ENCODE measurements at places on chromosomes 1 and 21.

DNA sequence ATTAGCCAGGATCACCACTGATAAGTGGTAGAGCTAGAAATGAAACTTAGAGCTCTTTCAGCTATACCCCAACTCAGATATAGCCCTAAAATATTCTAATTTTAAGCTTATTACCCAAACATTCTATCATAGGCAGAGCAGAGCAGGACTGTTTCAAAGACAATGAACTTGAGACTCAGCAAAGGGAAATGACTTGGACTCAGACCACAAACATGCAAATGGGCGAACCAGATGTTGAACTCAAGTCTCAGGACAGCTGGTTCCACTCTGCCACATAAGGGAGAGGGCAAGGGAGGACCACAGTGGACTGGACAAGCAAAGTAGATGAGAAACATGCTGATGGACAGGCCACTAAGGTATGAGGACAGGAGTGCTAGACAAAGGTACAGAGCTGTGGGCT, 315.3 kb downstream of the OMA1 start:
- no peak for DNase-seq

DNA sequence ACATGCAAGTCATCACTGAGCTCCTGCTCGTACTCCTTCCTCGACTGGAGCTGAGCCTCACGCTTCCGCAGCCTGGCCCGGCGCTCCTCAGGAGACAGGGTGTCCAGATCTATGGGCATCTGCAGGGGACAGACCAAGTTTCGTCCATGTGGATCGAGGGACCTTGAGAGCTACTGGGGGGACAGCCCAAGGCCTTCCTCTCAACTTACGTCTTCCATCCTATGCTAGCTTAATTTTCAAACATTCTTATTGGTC, 2.4 kb downstream of the MRPL55 start:
- DNase-seq, result no peak

DNA sequence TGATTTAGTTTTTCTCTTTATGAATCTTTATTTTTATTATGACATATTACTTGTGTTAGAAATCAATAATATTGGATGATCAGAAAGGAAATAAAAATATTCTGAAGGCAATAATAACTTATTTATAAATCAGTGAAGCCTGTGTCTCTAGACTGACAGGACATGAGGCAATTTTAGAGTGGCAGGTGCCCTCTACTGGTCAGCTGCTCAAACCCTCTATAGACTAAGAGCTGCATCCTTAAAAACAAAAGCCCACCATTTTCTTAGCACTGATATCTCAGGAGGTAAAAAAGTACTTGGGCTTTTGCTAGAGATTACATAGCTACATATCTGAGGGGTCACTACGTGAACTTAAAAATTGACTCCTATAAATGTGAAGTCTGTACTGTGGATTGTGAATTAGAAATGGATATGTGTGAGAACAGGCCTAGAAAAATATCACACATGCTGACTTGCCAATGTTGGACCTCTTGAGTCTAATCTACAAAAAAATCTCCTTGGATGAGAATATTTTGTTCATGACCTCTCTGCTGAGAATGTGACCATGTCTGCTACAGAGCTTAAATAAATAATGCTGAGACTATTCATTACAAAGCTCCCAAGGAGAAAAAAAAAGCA, 597.9 kb upstream of the ADAMTS5 start:
- peak; percentile 26 for DNase-seq

DNA sequence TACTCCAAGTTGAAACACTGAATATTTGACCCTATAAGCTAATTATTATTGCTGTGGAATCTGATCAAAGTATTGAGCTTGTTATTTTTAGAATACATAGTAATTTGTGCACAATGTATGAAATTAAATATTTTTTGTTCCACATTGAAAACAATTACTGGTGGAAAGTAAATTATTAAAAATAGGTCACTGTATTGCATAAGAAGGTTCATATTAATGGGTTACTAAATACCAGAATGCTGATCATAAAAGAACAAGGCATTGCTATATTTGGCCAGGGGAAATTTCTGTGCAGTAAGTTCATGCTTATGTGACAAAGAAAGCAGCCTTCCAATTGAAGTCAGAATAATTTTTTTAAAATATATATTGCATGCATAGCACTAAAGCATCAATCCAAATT, 159.4 kb downstream of the TPR start:
- no peak for DNase-seq

DNA sequence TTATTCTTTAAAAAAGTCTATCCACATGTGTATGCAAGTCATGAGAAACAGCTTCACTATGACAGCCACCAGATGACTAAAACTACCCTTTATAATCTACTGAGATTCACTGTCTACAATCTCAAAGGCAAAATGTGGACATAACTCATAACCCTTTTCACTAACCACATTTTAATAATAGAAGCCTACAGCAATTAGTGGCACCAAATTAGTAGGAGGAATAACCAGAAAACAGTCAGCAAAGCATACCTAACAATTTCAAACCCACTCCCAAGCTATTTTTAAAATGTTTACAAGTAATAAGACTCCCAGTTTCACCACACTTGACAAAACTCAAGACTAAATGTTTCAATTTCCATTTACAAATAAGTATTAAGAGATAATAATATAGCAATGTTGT, 442.9 kb downstream of the PTPRC start:
- DNase-seq, result no peak

- DNase-seq, result no peak
Observed at GRCh38 chr1:201751872-201752271, 77.1 kb upstream of the IPO9 start.

DNA sequence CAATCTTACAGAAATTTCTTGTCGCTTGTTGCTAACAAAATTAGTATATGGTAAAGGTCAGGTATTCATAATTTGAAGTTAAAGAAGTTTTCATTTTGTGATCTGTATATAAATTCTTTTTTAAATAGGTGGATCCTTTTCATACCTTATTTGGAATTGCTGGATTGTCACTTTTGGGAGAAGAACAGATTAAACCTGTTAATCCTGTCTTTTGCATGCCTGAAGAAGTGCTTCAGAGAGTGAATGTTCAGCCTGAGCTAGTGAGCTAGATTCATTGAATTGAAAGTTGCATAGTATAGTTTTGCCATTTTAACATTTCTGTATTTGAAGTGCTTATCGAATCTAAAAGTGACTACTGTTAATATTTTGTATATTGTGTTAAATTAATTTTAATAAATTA, 2.3 kb upstream of the MSH4 start:
- DNase-seq, result no peak

GRCh38 chr21:42338729-42339715, 11.8 kb downstream of the TFF2 start:
- no peak for DNase-seq

DNA sequence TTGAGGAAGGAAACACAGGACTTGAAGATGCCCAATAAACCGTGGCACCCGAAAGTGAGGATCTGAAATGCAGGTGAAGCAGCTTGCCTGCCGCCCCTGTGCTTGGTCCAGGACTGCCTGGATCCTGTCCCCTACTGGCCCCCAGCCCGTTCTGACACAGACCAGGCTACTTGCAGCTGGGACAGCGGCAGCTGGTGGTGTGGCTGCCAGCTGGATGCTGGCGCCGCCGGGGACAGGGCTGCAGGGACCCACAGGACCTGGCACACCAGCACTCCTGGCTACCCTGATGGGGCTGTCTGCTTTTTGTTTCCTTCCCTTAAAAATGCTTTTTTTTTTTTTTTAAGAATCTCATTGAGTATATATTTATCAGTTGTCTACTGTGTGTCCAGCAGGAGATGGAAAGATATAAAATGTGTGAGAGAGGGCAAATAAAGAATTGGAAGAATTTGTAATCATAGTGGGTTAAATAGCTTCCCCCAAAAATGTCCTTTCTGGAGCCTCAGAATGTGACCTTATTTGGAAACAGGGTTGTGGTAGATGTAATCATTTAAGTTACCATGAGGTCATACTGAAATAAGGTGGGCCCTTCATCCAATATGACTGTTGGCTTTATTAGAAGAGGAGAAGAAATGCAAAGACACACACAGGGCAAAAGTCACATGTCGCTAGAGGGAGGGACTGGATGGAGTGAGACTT, 165.6 kb downstream of the DSCAM start:
- DNase-seq, result no peak

GRCh38 chr1:236835491-236835890, 40.4 kb downstream of the MTR start:
- DNase-seq, result no peak

DNA sequence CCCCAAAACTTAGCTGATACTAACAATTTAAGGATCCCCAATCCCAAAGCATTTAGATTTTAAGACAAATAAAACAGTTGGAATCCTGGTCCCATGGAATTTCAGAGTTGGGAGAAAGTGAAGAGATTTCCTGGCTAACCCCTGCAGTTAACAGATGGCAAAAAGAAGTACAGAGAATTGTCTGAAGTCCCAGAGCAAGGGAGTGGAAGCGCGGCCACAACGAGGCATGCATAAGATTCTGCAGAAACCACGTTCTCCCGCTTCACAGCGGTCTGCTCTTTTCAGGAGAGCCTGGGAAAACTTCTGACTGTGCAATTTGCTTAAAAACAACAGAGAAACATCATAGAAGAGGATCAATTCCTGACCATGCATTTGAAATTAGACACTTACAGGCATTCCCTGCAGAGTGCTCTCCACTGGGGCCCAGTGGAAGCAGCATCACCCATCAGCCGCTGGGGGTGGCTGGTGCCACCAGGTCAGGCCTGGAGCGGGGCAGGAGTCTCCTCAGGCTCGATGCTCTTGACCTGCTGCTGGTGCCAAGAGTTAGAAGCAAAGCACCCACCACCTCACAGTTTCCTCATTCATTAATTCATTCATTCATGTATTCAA, 226.7 kb upstream of the POU3F1 start:
- no peak for DNase-seq

DNA sequence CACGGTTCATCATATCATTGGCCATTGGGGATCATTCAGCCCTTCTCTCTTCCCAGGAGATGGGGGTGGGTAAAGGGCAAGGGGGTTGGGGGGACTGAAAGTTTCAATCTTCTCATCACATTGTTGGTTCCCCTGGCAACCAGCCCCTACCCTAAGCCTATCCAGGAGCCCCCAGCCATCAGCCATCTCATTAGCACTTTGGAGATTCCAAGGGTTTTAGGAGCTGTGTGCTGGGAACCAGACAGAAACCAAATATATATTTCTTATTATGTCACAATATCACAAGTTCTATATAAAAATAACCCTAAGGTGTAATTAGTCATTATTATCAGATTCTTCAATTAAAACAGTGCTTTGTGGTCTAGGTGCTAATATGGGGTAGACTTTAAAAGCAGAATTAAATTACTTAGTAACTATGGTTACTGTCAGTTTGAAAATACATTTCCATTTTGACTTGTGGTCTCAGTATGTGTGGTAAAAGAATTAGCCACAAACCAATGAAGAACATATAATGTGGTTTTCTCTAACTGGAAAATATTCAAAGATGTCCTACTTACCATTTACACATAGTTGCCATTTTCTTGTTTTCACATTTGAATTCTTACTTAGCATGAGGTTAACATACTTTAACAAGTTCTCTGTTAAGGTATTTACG, 28.1 kb downstream of the IL23R start:
- no peak for DNase-seq

- no peak for DNase-seq
Observed at GRCh38 chr1:21685946-21686678, 17.0 kb upstream of the RAP1GAP start.

- DNase-seq, result no peak
Observed at GRCh38 chr1:26291939-26292338, 12.1 kb downstream of the SH3BGRL3 start.

DNA sequence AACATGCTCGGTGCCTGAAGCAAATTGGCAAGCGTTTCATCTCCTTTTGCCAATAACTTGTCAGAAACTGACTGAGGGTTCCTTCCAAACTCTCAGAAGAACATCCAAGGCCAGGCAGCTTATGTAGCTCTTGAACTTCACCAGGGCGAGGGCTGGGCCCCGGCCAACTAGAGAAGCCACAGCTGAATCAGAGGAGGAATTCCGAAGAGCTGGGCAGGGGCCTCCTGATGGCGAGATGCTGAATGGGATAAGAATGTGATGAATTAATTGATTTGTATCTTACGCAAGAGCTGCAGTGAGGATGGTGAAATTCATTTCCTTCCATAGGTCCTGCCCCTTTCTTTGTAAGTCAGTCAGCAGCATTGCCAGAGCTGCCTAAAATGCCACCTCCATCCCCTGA, 345.8 kb downstream of the KIF26B start:
- DNase-seq, result peak; percentile 65

DNA sequence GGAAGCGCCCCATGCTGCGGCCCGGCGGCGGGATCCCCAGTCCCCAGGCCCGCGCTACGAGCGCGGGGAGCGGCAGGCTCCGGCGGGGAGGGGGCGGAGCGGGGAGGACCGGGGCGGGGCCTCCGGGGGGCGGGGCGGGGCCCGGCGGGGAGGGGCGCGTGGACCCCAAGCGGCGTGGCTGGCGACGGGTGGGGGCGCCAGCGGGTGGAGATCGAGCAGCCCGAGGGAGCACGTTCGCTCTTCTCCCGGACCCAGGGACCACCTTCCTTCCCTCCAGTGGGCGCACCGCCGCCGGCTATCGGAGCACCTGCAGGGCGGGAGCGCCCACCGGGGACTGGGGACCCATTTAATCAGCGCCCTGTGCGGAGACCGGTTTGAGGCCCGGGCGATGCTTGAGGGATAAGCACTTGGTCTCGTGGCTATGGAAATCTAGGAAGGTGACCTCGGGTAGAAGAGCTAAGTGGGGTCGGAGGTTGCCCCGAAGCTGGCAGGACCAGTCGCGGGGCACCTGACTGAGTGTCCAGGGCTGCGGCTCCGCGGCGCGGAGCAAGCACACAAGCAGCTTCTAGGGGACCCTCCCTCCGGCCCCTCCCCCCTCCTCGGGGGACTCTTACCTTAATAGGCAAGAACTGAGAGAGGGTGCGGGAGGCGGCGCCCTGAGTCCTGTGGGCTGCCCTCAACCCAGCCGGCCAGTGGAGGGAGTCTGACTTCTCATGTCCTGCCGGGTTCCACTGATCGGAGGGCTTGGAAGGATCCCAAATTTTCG, at the start of gene TSPAN2:
Gene TSPAN2, minus strand, starts transcription at position 84 of the 766 bp plus-strand sequence. Its CDS starts 71 bp downstream, at position 13.
- peak; percentile 68 for DNase-seq

DNA sequence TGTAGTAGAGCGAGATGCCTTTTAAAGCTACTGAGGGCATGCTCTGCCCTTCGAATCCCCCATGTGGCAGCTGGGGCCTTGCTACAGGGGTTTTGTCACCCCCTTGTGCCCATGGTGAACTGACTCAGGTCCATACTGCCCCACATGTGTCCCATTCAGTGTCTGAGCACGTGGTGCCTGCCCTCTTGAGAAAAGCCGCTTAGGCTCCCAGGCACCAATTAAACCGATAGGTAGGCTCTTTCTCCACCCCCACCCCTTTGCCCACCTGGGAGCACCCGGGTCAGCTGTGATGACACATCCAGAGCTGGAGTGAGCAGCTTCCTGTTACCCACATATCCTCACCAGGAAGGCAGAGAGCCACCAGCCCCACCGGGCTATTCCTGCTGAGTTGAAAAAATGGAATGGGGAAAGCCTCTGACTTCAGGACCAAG, 30.5 kb downstream of the TMCC2 start:
- no peak for DNase-seq

DNA sequence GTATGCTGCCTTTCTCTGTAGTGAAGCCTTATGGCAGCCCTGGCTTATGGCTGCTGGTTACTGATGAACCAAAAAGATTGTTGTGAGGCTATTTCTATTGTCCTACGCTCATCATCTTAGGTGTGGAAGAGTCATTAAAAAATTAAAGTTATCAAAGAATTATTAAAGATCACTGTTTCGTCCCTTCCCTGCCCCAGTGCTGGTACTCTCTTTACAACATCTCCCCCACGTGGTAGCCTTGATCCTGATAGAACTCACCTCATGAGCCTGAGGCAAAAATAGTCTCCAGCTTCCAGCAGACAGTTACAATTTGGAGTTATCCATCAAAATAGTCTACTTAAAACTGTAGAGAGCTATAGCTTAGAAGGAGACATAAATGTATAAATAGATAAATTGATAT, 201.5 kb downstream of the S1PR1 start:
- DNase-seq, result peak; percentile 4

- peak; percentile 60 for DNase-seq
Observed at GRCh38 chr1:25804244-25804963, 4.4 kb downstream of the SELENON start.

Measured in AG08396 (cell line).